ENCODE measurements at places on chromosomes 2 and 18. TPM values are rescaled to one million over a fixed set of nuclear protein-coding genes. Genes with fewer than 3 reads are reported as not detected.
A peak's percentile ranks its signal among the peaks of the same experiment; 100 is the strongest.

DNA sequence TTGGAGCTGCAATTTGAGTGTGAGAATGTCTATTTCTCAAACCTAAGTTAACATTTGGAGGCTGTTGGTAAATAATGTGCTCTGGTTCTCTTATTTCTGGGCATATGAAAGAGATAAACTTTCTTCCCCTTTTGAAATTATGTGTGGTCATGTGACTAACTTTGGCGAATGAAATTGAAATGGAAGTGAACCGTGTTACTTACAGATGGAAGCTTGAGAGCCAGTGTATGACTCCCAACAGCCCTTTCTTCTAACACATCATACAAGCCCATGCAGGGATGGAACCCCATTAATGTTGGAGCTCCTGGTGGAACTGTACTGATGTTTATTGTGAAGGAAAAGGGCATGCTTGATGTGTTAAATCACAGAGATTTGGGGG lies 725.8 kb downstream of the TSN start:
- no peaks in the 10 kb centered on the region for H3K36me3 ChIP-seq
- no peaks in the 10 kb centered on the region for H3K4me1 ChIP-seq
- H3K4me3 ChIP-seq, result no peak overlapping the region

DNA sequence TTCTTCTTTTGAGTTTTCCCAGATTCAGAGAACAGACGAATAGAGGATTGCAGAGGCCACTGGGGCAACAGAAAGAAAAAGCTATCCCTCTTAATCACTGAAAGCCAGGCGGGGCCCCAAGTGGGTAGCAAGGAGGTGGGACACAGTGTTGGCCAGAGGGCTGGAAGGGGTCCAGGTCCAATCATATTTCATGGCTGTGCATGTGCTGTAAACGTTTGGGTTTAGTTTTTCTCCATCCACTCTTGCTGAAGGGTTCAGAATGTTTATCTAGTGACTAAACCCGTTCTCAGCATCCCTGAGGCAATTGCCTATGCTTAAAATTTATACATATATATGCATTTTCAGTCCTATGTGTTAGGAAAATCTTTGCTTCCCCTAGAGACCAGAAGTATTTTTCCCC lies 99.4 kb upstream of the EPHA4 start:
- H3K27me3 ChIP-seq, result no peaks in the 10 kb centered on the region
- H3K4me1 ChIP-seq, result peaks cover 8% of the 10 kb centered on the region
- no peak overlapping the region for H3K4me3 ChIP-seq
- H3K27ac ChIP-seq, result no peak overlapping the region

GRCh38 chr2:108315444-108315934 lies 26.8 kb downstream of the SULT1C2 start:
- no peak for DNase-seq
- peaks cover 20% of the 10 kb centered on the region for H3K4me1 ChIP-seq
- no peak overlapping the region for H3K27ac ChIP-seq
- H3K4me3 ChIP-seq, result no peak overlapping the region

DNA sequence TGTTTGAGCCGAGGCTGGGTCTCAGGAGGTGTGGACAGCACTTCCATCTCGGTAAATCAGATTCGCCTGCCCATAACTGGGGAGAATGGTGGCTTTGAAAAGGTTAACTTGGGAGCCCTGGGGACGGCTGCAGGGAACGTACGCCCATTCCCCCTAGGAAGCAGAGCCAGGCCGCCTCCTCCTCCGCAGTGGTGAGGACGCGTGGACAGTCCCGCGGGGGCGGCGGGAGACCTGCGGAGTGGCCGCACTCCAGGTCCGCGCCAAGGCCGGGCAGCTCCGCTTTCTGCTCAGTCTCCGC lies 845 bp upstream of the MYCN start:
- peak overlapping the region; percentile 27 for H3K27ac ChIP-seq
- DNase-seq, result no peak
- peaks cover 48% of the 10 kb centered on the region for H3K4me1 ChIP-seq

GRCh38 chr2:235041221-235041917 lies 89.6 kb downstream of the SH3BP4 start:
- H3K4me3 ChIP-seq, result no peak overlapping the region
- no peak for DNase-seq
- no peaks in the 10 kb centered on the region for H3K27me3 ChIP-seq
- no peak overlapping the region for H3K27ac ChIP-seq
- H3K36me3 ChIP-seq, result peaks cover 7% of the 10 kb centered on the region

GRCh38 chr2:2862386-2862785 lies 515.2 kb downstream of the EIPR1 start:
- no peak overlapping the region for H3K27ac ChIP-seq
- H3K36me3 ChIP-seq, result no peaks in the 10 kb centered on the region
- peaks cover 6% of the 10 kb centered on the region for H3K4me1 ChIP-seq
- H3K4me3 ChIP-seq, result no peak overlapping the region

GRCh38 chr2:175840256-175840655 lies 161.8 kb downstream of the LNPK start:
- peaks cover 13% of the 10 kb centered on the region for H3K4me1 ChIP-seq
- DNase-seq, result no peak
- no peak overlapping the region for H3K4me3 ChIP-seq
- no peaks in the 10 kb centered on the region for H3K36me3 ChIP-seq

- H3K36me3 ChIP-seq, result peaks cover 2% of the 10 kb centered on the region
- DNase-seq, result no peak
- no peak overlapping the region for H3K4me3 ChIP-seq
- no peaks in the 10 kb centered on the region for H3K27me3 ChIP-seq
Measured at GRCh38 chr18:31672628-31673135, 11.7 kb downstream of the B4GALT6 start.

DNA sequence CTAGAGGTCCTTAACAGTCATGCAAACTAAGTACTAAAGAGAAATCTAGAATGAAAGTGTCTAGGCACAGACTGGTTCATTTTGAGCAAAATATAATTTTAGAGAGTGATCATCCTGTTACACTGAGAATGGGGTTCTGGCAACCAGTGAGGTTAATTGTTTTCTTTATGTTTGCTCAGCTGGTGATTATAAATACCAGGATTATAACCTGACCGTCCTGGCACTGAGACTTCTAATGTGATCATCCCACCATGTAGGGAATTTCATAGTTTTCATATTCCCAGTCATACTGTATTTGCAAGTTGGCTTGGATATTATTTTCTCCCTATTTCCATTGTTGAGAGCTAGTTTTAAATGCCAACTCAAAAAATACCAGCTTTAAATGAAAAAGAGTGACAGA lies 852.5 kb upstream of the LRATD1 start:
- no peak for DNase-seq
- no peaks in the 10 kb centered on the region for H3K36me3 ChIP-seq
- H3K27ac ChIP-seq, result no peak overlapping the region
- no peak overlapping the region for H3K4me3 ChIP-seq
- H3K4me1 ChIP-seq, result no peaks in the 10 kb centered on the region

DNA sequence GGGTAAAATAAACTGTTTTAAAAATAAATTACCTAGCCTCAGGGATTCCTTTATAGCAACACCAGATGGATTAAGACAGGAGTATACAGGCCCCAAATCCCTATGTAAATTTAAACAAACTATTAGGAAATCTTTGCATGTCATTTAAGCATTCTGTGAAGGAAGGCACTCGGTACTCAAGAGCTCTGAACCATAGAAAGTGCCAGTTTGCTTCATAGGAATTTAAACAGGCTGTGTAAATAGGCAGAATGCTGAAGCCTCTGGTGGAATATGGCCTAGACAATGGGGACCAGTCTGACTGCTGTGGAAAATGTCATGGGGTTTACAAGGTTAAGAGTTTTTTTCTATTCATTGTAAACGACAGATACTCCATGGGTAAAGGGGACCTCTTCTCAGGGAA lies 377.4 kb downstream of the DLGAP1 start:
- peak overlapping the region; percentile 65 for H3K27ac ChIP-seq
- H3K27me3 ChIP-seq, result no peaks in the 10 kb centered on the region
- DNase-seq, result no peak
- no peaks in the 10 kb centered on the region for H3K36me3 ChIP-seq
- H3K4me3 ChIP-seq, result peak overlapping the region; percentile 14

DNA sequence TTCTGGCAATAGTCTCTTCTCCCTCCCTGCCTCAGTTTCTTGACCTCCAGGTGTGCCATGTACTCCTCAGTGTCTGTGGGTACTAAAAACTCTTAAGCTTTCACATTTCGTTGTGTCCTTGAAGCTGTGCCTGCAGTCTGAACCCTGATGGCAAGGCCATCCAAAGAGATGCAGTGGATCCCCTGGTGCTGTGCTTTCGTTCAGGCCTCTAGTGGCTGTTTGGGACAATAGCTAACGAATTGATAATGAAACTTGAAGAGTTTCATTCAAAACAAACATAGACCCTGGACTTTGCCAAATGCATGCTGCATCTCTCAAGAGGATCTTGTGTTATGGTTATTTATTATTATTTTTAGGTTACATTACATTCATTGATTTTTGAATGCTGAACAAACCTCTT lies 523.1 kb upstream of the FSIP2 start:
- no peak overlapping the region for H3K4me3 ChIP-seq
- H3K27ac ChIP-seq, result no peak overlapping the region
- H3K36me3 ChIP-seq, result no peaks in the 10 kb centered on the region
- peaks cover 6% of the 10 kb centered on the region for H3K4me1 ChIP-seq

DNA sequence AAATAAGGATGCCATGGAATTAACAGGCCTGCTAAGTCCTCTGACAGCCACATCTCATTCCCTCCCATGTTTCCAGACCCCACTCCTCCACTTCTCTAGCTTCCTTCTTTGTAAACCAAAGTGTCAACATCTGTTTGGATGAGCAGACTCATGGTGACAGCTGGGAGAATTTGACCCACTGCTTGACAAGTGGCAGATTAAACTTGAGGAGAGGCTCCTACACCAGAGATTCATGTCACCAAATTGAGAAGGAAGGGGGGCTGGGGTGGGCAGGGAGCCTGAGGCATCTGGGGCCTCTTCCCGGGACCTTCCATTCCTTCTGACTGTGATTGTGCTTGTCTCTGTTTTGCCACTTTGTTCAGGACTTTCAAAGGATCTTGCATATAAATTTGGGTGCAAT lies 41.0 kb upstream of the IGFBP5 start:
- no peaks in the 10 kb centered on the region for H3K27me3 ChIP-seq
- no peaks in the 10 kb centered on the region for H3K36me3 ChIP-seq
- no peak overlapping the region for H3K27ac ChIP-seq
- H3K4me1 ChIP-seq, result peaks cover 68% of the 10 kb centered on the region
- H3K4me3 ChIP-seq, result no peak overlapping the region

- no peak overlapping the region for H3K4me3 ChIP-seq
- H3K27me3 ChIP-seq, result no peaks in the 10 kb centered on the region
- no peaks in the 10 kb centered on the region for H3K36me3 ChIP-seq
Measured at GRCh38 chr2:47260971-47261370, 105.9 kb upstream of the STPG4 start.

DNA sequence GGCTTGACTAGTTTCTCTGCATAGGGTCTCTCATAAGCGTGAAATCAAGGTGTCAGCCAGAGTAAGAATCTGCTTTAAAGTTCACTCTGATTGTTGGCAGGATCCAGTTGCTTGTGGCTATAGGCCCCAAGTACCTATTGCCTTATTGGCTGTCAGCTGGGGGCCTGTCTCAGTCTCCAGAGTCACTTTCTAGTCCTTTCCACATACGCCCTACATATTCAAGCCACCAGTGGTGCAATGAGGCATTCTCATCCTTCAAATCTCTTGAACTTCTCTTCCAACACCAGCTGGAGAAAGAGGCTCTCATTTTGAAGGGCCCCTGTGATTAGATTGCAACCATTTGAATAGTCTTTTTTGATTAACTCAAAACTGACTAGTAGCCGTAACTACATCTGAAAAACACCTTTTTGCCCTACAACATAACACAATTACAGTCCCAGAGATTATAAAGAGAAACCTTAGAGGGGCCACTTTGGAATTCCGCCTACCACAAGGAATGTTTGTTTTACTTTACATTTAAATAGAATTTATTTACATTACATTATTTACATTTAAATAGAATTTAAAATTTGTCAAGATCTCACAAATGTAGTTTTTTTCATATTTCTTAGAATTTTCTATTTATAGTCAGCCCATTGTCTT lies 520.1 kb downstream of the DSC3 start:
- H3K4me1 ChIP-seq, result peaks cover 14% of the 10 kb centered on the region
- H3K4me3 ChIP-seq, result no peak overlapping the region
- H3K27ac ChIP-seq, result no peak overlapping the region
- H3K36me3 ChIP-seq, result no peaks in the 10 kb centered on the region
- no peaks in the 10 kb centered on the region for H3K27me3 ChIP-seq
- no peak for DNase-seq

DNA sequence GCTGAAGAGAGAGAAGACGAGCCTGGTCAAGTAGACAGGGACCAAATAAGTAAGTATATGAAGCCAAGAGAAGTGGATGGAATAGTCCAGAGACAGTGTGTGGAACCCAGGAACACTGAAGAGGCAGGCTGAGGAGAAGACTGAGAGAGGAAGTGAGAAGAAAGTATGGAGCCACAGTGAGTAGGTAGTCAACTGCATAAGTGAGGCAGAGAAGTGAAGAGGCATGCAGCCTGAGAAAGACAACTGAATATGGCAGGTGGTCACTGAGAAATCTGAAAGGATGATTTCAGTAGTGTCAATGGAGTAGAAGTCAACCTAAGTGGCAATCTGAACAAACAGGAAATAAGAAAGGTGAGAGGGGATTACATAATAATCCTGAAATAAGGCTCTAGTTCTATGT lies 55.4 kb downstream of the CWC22 start:
- peak overlapping the region; percentile 2 for H3K27ac ChIP-seq
- H3K36me3 ChIP-seq, result peaks cover 16% of the 10 kb centered on the region
- H3K4me1 ChIP-seq, result no peaks in the 10 kb centered on the region
- DNase-seq, result no peak
- H3K4me3 ChIP-seq, result no peak overlapping the region

Gene FIGN
- total RNA-seq, result 58.1 TPM

Gene HRH4
- total RNA-seq, result not detected

Gene DNAJC5G
- not detected for total RNA-seq

Gene POTEE
- total RNA-seq, result 1.0 TPM

Gene COLEC11
- not detected for total RNA-seq

Gene SNORC
- total RNA-seq, result 3.0 TPM

Gene FER1L5
- 0.89 TPM for total RNA-seq

Gene GAL3ST2
- total RNA-seq, result not detected

Gene ACMSD
- not detected for total RNA-seq
